ENCODE measurements at places on chromosomes 7 and 10. TPM values are rescaled to one million over a fixed set of nuclear protein-coding genes. Genes with fewer than 3 reads are reported as not detected.

The ALOX5 gene
- total RNA-seq: 0.34 TPM

DNA sequence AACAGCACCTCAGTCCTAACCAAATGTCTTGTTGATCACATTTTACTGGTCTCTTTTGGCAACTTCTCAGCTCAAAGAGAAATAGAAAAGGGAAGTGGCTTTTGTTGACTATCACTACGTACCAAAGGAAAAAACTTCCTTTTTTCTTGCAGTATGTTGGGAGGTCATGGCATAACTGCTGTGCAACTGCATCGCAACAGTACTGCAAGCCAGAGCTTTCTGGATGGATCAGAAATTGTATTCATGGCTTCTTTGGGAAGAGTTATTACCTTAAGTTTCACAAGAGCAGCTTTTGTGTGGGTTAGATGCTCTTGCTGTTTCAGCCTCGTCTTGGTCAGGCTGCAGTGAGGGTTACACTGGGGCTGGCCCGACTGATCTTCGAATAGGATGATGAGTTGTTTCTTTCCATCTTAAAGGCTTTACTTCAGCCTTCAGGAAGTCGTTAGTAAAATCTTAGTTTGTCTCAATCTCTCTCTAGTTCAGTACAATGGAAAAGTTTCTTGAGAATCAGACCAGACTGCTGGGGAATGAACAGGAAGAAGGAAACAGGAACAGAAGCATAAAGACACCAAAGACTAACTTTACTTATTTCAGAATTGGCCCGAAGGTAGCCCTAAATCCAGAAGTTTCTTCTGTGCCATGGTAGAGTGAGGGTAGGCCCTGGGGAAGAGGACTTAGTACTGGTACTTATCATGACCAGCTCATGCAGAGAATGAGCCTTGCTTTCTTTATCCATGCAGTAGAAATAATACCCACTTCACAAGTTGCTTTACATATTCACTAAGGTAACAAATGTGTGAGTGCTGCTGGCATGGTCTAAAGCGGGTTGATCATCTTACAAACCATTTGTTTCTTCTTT, 153.6 kb downstream of the CELF2 start:
- DNase-seq: peak; percentile 25

DNA sequence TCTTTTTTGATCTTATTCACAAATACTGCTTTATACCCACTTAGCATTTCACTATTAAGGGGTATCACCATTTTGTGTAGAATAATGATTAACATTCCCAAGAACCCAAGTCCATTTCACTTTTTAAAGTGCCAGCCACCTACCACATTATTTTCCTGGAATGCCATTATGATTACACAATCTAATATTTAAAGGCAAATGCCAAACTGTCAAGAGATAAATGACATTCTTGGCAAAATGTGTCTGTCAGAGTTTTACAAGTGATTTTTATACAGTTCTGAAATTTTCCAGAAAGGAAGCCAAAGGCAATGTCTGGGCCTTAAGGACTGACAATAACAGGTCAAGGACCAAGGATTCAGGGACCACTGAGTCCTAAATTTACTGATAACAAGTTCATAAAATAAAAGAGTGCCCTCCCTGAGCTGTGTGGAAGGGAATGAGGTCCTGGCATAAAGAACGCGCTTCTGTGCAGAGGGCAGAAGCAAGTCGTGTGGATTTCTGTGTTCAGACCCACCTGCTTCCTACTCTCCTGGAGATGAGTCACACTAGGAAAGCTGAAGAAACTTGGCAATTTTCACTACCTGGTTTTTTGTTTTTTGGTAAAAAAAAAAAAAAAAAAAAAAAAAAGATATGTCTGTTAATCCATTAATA, 66.5 kb downstream of the UBE2H start:
- DNase-seq: peak; percentile 57

The NUTM2A gene
- 0.09 TPM for total RNA-seq
